ENCODE measurements at places on chromosomes 2 and 18.
A peak's percentile ranks its signal among the peaks of the same experiment; 100 is the strongest.

GRCh38 chr2:47512581-47513083 is 109.7 kb downstream of the MSH2 start:
- DNase-seq = no peak

DNA sequence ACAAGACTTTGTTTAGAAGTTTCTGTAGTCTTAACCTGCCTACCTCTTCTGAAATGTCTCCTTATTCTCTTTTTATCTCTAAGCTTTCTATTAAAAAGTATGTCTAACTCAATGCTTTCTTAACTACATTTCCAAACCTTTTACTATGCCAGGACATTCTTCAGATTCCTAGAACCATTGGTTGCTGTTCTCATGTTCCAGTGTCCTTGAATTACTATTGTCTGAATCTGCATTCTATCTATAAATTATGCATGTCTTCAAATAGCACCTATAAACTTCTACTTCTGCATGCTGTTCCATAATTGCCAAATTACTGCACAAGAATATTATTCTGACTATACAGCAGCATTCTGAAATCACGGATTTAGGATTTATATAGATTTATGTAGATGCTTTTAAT is 166.0 kb upstream of the VWC2L start:
- DNase-seq = no peak

GRCh38 chr2:75641587-75641986 is 5.0 kb upstream of the MRPL19 start:
- no peak for DNase-seq

DNA sequence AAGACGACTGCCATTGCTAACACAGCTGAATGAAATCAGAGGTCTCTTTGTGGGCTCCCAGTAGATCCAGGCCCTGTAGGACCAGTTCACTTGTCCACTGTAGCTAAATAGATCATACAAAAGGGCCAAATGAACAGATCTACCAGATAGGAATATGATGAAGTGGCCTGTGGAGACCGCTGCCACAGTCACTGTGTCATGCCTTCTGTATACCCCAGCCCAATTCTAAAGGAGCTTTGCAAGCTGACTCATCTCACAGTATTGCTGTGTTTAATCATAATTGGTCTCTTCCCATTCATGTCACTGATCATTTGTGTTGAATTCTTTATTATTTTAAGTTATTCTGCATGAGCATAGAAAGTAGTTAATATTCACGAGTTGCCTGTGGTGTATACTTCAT is 125.8 kb downstream of the MTCL1 start:
- DNase-seq = no peak

DNA sequence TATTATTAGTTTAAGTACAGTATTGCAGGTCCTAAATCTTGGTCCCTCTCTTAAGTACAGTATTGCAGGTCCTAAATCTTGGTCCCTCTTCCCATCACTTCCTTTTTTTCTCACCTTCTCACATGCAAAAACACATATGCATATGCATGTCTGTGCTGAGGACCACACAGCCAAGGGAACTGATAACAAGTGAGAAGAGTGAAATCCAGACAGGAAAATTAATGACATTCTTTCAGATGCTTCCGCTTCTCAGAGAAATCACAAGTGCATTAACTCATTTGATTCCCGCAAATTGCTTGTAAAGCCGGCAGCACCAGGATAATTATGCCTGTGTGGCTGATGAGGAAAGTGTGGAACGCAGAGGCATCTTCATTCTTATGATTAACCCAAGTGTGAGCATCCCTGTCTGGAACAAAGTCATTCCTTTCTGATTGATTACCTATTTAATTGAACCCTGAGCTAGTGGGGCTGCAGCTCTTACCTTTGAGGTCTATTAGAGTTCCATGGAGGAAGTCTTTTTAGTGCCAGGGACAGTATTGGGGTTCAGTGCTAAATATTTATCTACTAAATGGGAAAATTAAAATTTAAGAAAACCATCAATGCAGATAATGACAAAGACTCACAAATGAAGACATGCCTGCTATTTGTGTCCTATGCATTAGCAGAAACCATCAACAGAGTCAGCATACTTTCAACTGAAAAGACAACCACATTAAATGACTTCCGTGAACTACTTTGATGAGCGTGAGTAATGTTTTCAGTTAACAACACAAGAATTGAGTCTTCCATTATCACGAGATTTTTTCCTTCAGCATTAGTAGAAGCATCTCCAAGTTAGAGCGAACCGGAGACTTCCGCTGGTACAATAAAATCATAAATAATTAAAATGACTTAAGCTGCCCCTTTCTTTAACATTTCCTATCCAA is 220.4 kb upstream of the SLC35G4 start:
- DNase-seq = no peak

- DNase-seq = no peak
Observed at GRCh38 chr18:36295214-36295613, 2.3 kb upstream of the FHOD3 start.

DNA sequence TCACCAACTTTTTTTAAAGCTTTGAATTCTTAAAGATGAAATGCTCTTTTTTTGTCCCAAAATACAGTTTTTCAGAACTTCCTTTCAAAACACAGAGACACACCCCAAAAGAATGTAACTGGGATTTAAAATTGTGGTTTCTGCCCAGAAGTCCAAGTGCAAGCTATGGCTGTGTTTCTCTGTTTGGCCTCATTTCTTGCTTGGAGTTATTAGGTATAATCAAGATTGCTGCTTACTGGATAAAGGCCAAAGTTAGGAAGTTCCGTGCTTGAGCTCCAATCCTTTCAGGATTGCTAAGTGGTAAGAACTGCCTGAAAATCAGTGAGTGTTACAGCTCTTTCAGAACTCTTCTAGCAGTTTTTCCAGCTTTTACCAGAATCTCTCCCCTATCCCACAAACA is 16.9 kb downstream of the ZBTB7C start:
- no peak for DNase-seq

DNA sequence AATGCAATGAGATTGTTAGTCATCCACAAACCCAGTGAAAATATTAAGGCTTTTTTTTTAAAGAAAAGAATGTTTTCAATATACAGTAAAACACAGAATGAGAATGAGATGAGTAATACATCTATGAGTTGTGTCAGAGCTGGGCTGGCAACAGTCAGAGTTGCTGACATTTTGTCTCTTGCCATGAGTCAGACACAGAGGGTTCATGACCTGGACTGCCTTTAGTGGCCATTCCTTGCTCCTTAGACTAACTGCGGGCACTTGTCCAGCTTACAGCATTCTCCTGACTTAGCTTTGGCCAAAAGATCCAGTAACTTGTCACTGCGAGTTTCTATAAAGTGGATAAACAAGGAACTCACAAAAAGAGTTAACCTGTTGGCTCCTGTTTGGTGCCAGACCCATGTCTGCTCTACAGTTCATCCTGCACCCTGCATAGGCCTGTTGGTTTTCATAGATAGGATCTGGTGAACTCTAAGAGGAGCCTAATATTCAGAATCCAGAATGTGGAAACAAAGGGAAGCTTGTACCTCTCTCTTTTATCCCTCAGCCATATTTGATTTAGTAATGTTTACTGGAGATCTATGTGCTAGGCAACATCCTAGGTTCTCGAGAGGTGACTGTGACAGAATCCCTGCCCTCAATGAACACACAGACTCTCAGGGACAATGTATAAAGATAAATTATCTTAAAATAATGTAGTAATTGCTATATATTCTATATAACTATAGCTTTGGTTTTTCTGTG is 391.5 kb upstream of the VWC2L start:
- DNase-seq = peak; percentile 68

DNA sequence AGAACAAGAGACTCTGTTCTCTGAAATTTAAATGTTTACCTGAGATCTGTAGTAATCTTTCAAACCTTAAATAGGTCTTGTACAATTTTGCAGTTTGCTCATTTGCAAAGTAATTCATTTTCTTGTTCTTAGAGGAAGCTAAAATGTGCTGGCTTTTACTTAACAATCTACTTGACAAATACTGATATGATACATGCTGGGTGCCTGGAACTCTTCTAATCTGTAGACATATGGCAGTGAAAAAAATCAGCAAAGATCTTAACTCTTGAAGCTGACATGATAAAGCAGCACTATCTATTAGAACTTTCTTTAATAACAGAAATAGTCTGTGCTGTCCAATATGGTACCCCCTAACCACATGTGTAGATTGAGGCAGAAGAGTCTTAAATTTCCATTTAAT is 1352.8 kb upstream of the SLC39A10 start:
- DNase-seq = no peak

GRCh38 chr18:28013066-28013465 is 163.9 kb downstream of the CDH2 start:
- no peak for DNase-seq

DNA sequence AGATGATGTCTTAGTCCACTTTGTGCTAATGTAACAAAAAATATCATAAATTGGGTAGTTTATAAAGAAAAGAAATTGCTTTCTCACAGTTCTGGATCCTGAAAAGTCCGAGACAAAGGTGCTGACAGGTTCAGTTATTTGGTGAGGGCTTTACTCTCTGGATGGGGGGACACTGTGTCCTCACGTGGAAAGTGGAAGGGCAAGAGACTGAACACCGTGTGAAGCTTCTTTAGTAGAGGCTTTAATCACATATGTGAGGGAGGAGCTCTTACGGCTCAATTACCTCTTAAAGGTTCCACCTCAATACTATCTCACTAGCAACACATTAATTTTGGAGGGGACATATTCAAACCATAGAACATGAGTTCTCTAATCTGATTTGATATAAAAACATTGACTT is 204.3 kb downstream of the FSIP2 start:
- no peak for DNase-seq

GRCh38 chr2:43059183-43059897 is 167.1 kb downstream of the ZFP36L2 start:
- DNase-seq = peak; percentile 82

DNA sequence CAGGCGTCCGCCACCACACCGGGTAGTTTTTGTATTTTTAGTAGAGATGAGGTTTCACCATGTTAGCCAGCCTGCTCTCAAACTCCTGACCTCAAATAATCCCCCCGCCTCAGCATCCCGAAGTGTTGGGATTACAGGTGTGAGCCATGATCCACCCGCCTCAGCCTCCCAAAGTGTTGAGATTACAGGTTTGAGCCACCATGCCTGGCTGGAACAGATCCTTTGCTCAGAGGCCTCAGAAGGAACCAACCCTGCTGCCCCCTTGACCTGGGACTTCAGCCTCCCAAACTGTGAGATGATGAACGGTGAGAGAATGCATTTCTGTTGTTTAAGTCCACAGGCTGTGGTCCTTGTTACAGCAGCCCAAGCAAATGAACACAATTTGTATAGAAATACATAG is 67.0 kb downstream of the NCAPH start:
- DNase-seq = no peak

DNA sequence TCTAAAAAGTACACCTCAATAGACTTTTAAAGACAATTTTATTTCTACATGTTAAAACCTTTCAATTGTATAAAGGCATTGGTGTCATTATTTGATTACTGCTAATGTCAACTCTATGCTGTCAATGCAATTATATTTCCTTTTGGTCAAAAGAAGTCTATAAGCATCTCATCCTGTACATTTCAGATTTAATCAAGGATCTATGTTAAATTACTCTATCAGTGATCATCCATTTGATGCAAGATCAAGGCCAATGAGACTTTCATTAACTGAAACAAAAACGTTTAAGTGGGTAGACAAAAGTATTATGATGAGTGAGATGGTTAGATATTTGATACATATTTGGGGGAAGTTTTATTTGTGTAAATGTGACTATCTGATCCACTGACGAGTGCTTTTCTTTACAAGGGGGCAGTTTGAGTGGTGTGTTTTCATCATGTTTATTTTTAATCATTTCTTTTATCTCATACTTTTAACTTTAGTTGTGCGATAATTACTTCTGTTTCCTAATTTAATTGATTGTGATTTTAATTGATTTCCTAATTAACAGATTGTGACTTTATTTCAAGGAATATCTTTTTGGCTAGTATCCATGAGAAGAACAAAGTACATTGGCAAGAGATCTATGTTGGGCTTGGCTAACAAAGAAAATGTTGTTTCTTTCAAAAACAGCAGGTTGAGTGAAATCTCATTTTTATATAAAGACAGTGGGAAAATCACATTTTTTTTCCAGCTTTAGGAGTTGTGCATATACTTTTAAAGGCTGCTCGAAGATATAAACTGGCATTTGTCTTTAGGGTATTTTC is 1.1 kb downstream of the ARHGAP28 start:
- no peak for DNase-seq

DNA sequence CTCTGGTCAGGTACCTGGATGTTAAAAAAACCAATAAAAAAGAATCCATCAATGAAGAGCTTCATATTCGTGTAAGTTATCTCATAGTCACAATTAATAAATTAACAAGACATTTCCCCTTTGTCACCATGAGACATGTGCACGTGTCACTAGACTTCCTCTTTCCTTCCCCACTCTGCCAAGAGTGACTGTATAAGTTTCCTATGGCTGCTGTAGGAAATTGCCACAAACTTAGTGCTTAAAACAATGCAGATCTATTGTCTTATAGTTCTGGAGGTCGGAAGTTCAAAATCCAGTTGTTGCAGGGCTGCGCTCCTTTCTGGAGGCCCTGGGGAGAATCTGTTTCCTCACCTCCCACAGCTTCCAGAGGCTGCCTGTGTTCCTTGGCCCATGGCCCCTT is 35.8 kb downstream of the SLC9A4 start:
- DNase-seq = no peak

- DNase-seq = no peak
Observed at GRCh38 chr2:119206201-119206600, 17.4 kb upstream of the STEAP3 start.

DNA sequence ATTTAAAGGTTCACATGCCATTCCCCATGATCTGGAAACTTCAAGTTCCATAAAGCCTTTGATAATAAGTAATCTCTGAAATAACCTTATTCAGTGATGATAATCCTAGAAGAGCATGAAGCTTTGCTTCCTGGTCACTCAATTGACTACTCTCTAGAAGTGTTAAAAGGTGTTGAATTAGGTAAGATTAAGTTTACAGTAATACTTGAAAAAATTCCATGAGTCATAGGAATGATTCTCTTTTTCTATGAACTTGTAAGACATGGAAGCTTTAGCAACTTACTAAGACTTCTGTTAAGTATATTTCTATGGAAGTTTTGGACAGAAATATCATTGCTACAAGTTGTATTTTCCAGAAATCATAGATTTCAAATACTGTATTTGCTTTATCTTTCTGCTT is 100.6 kb downstream of the MYO1B start:
- DNase-seq = no peak

GRCh38 chr2:188199716-188200128 is 92.0 kb upstream of the GULP1 start:
- no peak for DNase-seq

DNA sequence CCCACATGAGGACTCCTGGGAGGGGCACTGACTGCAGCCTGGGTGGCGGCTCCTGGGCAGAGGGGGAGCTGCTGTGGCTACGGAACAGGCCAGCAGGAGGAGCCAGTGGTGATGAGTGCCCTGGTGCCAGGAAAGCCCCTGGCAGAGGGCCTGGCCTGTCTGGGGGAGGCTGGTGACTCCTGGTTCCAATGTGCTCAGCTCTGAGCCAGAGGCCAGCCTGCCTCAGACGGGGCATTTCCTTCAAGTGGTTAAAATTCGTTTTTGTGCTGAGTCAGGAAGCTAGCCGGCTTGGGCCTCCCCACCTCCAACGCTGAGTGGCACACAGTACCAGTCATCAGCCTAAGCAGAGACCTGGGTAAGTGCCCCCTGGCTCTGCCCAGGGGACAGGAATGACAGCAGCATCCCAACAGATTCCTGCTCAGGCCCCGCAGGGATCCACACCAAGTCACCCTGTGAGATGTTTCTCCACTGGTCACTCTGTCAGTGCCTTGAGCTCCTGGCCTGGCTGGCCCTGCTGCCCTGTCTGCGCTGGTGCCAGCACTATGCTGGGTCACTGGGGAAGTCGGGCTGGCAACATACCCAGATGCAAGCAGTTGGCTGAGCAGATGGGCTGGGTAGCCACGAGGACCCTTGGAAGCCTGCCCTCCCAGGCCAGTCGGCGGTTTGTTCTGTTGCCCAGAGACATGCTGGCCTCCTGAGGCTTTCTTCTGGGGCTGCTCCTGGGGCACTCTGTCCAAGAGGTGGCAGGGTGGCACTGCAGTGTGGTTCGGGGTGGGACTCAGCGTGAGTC is 7.1 kb upstream of the KLF11 start:
- peak; percentile 79 for DNase-seq
